CD8-positive, alpha-beta T cell (primary cell): ENCODE measurements at places on chromosomes 12 and 14. TPM values are rescaled to one million over a fixed set of nuclear protein-coding genes. Genes with fewer than 3 reads are reported as not detected.

The NUDT14 gene
- 6.2 TPM for total RNA-seq

The CLEC7A gene
- total RNA-seq = not detected

The KLHDC2 gene
- total RNA-seq = 121 TPM

GRCh38 chr14:86391085-86391484 is 861.1 kb downstream of the FLRT2 start:
- no peak for DNase-seq
